Kidney (tissue), 22 donors: ENCODE measurements at places on chromosomes 1 and 21. TPM values are rescaled to one million over a fixed set of nuclear protein-coding genes. Genes with fewer than 3 reads are reported as not detected.

The IFI44L gene
- polyA plus RNA-seq, result 5.7 TPM

The SLAMF7 gene
- 0.65 TPM for polyA plus RNA-seq

GRCh38 chr1:242641461-242641860 lies 117.0 kb upstream of the PLD5 start:
- no peak for DNase-seq

GRCh38 chr1:165215676-165216075 lies 140.8 kb downstream of the LMX1A start:
- DNase-seq, result no peak

- DNase-seq, result no peak
These were observed 306.3 kb upstream of the RGS18 start for GRCh38 chr1:191851799-191852595.

DNA sequence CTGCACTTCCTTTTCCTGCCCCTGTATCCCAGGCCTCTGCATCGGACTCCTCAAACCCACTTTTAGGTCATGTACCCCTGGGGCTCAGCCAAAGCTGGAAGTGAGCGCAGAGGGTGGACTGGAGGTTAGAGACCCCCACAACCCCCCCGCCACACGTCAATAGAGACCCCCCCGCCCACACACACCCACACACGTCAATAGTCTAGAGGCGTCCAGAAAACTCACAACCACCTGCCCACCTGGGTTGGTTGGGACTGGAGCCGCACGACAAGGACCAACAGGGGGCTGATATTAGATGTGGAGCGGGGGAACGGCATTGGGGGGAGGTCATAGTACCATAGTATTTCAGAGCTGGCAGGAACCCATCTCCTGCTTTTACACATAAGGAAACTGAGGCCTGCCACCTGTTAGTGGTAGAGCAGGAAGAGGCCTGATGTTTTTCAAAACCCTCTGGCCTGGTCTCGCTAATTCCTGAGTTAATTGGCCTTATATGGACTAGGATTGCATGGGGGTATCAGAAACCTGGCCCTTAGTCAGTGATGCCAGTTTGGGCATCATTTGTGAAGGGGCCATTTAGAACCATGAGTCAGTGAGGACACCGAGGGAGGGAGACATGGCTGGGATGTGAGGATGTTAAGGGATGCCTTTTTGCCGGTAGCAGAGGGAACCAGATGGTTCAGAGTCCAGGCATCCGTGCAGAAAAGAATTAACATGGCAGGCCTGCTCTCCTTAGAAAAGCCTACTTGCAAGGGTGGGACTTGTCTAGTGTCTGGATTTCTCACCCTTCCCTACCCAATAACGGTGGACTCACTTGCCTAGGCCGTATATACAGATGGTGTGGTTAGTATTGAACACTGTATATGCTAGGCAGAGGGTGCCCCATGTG lies 1.1 kb downstream of the NENF start:
- no peak for DNase-seq

The ATP6V1G3 gene
- 102 TPM for polyA plus RNA-seq
